Mesothelial cell of epicardium (in vitro differentiated cells): ENCODE measurements at places on chromosomes 3 and 15.

DNA sequence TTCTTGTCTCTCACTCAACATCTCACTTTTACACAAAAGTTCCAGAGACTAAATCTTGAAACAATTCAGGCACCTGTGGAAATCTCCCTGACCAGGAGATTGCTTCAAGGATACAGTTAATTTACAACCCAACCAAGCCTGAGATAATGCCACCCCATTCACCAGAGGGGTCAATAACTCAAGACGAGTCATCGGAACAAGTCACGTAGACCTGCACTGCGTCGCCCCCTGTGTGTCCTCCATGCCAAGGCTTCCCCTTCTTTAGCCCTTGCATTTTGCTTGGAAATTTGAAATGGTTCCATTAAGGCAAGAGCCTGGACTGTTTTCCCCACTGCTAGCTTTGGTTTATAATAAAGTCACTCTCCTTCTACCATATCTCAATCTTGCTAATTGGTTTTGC, 129.0 kb upstream of the NEO1 start:
- DNase-seq = no peak

DNA sequence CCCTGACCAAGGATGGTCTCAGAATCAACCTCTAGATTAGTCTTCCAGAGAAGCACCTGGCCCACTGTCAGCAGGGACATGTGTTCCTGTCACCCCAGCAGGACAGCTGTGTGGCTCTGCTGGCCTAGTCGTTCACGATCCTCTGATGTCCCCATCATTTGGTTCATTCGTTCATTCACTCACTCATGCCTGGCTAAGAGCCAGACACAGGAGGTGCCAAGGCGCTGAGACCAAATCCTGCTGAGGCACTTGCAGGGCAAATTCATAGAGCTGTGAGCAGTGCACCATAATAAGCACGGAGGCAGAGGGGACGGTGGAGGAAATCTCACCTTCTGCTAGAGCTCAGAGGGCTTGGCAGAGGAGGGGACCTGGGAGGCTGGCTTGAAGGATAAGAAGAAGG, 49.9 kb upstream of the FGD5 start:
- DNase-seq = no peak

GRCh38 chr3:70885636-70886035, 573.2 kb upstream of the MDFIC2 start:
- no peak for DNase-seq

DNA sequence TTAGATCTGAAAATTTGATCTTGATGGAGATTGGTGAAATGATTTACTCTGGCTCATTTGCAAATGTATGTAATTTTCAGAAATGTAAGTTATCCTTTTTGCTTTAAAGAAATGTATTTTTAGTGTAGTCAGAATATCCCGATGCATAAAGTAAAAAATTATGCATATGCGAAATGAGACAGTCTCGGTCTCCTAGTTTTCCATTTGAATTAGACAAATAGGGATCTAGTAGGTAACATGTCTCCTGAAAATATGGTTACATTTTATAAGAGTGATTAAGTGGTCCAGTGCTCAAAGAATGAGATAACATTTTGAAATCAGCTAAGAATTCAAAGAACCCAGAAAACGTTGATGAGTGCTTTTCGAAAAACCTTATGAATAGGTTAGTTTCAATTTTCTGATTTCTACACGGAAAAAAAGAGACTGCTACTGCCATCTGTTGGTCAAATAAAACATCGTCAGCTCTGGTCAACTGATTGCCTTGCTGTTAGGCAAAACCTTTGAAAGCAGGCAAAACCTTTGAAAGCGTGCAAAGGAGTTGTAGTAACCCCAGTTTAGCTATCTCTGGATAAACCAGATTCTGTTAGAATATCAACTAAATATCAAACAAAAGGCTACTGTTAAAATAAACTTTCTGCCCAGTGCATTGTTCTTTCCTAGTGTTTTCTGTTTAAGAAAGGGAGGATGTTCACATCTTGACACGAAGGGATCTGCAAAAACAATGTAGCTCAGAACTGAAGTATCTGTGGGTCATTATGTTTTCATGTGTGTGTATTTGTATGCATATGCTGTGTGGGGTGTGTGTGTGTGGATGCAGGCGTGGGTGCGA, 59.3 kb upstream of the CHMP2B start:
- DNase-seq = no peak

- DNase-seq = no peak
Measured at GRCh38 chr3:137792626-137793271, 28.6 kb downstream of the SOX14 start.

GRCh38 chr3:11157421-11157820, 3.1 kb downstream of the HRH1 start:
- DNase-seq = no peak

- no peak for DNase-seq
Measured at GRCh38 chr3:43034200-43034599, 55.1 kb downstream of the GASK1A start.

GRCh38 chr15:85691350-85692240, 103.1 kb downstream of the KLHL25 start:
- no peak for DNase-seq

DNA sequence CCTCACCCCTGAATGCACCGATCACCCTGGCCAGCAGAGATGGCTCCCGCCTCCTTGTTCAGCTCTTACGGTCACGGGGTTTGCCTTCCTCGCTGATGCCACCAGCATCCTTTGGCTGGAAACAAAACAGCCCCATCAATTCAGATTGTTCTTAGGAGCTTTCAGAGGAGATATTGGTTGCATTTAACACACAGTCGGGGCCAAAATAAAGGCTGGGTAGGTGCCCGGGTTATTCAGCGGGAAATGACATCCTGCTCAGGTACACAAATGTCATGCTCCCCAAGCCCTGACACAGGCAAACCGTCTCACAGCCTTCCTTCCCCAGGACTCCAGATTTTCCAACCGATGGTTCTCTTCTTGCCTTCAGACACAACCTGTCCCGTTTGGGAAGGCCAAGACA, 62.4 kb upstream of the MEF2A start:
- DNase-seq = no peak

GRCh38 chr3:159151130-159151529, 349.3 kb downstream of the MFSD1 start:
- DNase-seq = no peak

- no peak for DNase-seq
Measured at GRCh38 chr3:134325061-134325705, 49.1 kb downstream of the AMOTL2 start.

DNA sequence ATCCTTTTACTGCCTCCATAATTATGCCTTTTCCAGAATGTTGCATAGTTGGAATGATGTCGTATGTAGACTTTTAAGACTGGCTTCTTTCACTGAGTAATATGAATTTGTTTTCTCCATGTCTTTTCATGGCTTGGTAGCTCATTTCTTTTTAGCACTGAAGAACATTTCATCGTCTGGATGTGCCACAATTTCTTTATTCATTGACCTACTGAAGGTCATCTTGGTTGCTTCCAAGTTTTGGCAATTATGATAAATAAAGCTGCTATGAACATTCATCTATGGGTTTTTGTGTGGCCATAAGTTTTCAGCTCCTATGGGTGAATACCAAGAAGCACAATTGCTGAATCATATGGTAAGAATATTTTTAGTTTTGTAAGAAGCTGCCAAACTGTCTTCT, 23.2 kb upstream of the RARRES1 start:
- DNase-seq = no peak

- no peak for DNase-seq
Measured at GRCh38 chr3:116809208-116809607, 99.6 kb downstream of the TUSC7 start.

GRCh38 chr3:114194750-114195149, 15.9 kb upstream of the DRD3 start:
- no peak for DNase-seq

- DNase-seq = no peak
Measured at GRCh38 chr3:99869621-99870020, 52.0 kb downstream of the CMSS1 start.

DNA sequence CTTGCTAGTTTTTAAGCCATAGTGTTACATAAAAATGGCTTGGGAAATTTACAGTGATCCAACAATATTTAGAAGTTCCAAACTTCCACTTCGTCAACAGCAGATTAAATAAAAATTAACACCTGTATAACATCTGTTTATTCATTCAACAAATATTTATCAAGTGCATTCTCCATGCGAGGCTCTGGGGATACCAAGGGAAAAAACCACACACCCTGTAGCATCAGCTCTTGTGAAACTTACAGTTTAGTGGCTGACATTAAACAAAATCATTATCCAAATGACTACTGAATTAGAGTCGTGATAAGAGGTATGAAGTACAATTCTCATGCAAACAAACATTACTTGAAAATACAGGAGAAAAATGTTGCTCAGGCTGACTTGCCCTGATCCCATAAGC, 122.9 kb downstream of the DLG1 start:
- no peak for DNase-seq

DNA sequence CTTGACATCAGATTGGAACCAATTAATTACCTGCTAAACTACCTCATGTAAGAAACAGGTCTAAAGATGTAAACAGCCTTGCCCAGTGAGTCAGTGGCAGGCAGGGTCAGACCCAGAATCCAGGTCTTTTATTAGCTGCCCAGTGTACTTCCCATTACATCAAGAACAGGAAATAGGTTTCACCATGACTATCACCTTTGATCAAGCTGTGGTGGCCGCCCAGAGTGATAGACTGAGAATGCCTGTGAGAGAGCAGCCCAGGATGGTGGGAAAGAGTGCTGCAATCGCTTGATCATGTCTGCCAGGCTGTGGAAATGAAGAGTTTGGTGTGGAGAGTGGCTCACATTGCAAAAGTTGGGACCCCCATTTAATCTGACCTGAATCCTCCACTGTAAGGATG, 61.3 kb upstream of the PIAS1 start:
- DNase-seq = no peak

DNA sequence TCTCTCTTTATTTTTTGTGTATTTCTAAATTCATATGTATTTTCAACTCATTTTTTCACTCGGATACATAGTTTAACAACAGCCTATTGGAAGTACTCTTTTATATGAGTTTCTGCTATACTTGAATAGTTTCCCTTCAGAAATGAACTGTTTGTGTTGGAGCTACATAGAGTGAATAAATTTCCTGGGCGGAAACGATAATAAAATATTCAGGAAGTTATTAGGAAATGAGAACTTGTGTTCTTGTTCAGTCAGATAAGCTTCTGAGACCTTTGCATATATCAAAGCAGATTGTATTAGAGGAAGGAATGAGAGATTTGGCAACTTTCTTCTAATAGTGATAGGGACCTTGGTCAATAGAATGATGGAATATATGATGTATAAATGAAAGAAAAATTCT, 27.3 kb downstream of the NEO1 start:
- no peak for DNase-seq

GRCh38 chr3:128922804-128923459, 43.5 kb downstream of the ACAD9 start:
- DNase-seq = no peak

GRCh38 chr3:185942907-185943759, 5.3 kb upstream of the TRA2B start:
- DNase-seq = peak; percentile 46

- no peak for DNase-seq
Measured at GRCh38 chr3:51963951-51964451, 3.3 kb downstream of the PCBP4 start.

DNA sequence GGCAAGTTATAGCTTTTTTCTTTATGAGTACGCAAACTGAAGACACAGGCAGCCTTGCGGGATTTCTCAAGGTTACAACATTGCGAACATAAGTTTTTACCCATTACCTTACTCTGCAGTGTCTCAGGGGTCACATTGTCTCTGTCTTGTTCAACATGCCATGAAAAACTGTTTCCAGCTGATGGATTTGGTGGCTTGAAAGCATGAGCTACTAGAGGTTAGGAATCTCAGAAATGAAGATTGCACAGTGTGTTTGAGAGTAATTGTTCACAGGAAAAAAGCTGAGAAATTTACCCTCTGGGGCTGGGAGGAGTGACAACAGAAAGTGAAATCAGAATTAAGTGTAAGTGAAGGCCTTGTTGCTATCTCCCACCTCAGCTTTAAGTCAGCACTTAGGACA, 568.6 kb downstream of the TAFA4 start:
- no peak for DNase-seq

GRCh38 chr3:123071146-123071545, 4.3 kb downstream of the PDIA5 start:
- DNase-seq = no peak
